ENCODE measurements at places on chromosomes 4 and X. TPM values are rescaled to one million over a fixed set of nuclear protein-coding genes. Genes with fewer than 3 reads are reported as not detected.

DNA sequence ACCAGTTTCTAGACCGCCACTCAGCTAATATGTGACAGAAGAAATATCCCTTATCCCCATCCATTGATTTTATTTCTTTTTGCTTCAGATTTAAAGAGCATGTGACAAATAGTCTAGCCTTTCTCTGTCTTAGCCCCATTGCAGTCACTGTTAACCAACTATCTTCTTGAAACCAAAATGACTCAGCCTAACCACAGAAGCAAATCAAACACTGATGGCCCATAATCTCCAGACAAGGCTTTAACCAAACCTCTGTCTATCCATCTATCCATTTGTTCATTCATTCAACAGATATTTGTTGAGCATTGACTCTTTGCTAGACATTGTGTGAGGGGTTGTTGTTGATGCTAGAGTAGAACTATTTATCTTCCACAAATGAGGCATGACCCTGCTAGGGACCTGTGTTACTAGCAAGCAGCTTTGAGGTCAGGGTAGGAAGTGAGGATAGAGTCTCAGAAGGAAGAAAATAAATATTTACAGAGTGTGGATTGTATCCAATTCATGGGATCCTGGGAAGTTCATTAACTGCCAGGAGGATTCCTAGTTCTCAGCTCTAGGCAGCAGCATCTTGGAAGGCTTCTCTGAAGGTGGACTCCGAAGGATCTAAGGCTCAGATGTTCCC lies 22.5 kb downstream of the HNRNPH2 start:
- no peak for DNase-seq

DNA sequence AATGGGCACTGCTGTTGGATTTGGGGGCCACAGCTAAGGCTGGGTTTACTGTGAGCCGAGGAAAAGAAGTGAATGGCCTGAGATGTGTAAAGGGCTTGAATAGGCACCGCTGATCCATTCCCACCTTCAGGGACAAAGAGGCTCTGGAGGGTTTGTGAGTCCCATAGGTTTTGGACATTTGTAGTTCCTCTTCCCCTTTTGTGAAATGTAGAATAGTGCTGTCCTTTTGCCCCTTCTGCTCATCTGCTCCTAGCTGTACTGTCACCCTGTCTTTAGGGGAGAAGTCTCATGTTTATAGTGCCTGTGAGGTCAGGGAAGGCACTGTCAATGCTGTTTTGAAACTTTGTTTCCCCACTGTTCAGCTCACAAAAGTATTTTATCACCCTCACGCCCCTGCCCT lies 26.4 kb upstream of the CLCN4 start:
- DNase-seq, result no peak

DNA sequence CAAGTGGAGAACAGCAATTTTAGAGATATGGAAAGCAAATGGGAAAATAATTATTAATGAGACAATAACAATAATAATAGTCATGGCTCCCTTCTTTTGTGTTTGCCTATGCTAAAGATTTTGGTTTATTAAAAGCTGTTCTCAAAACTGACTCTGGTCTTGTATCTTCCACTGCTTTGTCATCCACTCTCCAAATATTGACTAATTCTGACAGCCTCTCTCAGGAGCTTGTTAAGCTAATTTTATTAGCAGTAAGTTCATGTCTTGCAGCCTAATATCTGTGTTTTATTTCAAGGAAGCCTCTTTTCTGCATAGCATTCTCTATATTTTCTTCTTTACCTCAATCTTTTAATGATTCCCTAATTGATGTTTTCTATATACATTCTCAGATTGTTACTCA lies 1419.8 kb downstream of the ARAP2 start:
- no peak for DNase-seq

DNA sequence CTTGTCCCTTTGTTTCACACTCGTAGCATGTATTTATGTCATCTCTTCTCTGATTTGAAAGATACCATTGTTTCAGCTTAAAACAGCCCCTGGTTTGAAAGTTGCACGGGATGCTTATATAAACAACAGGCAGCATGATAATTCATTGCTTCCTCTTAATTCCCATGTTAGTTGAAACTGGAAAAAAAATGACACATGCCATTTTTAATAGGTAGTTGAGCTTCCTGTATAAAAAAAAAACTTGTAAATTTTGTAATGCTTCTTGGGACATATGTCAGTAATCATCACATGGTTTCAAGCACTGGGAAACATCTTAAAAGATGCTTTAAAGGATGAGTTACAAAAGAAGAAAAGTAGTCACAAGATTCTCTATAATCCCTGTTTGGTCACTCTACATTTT lies 243.0 kb downstream of the PALLD start:
- DNase-seq, result no peak

TLR3 gene
- polyA plus RNA-seq, result 5.1 TPM
